Activated naive CD8-positive, alpha-beta T cell treated with anti-CD3 and anti-CD28 coated beads for 36 hours (primary cell): ENCODE measurements at places on chromosomes 1 and 21. TPM values are rescaled to one million over a fixed set of nuclear protein-coding genes. Genes with fewer than 3 reads are reported as not detected.

- H3K27ac ChIP-seq, result no peak overlapping the region
- no peak overlapping the region for H3K4me3 ChIP-seq
- peaks cover 15% of the 10 kb centered on the region for H3K27me3 ChIP-seq
- H3K4me1 ChIP-seq, result no peaks in the 10 kb centered on the region
- H3K36me3 ChIP-seq, result no peaks in the 10 kb centered on the region
- DNase-seq, result no peak
These were observed 23.2 kb downstream of the HAO2 start for GRCh38 chr1:119391749-119392148.

PRKCZ gene
- total RNA-seq, result 13.0 TPM

A3GALT2 gene
- not detected for total RNA-seq

DNA sequence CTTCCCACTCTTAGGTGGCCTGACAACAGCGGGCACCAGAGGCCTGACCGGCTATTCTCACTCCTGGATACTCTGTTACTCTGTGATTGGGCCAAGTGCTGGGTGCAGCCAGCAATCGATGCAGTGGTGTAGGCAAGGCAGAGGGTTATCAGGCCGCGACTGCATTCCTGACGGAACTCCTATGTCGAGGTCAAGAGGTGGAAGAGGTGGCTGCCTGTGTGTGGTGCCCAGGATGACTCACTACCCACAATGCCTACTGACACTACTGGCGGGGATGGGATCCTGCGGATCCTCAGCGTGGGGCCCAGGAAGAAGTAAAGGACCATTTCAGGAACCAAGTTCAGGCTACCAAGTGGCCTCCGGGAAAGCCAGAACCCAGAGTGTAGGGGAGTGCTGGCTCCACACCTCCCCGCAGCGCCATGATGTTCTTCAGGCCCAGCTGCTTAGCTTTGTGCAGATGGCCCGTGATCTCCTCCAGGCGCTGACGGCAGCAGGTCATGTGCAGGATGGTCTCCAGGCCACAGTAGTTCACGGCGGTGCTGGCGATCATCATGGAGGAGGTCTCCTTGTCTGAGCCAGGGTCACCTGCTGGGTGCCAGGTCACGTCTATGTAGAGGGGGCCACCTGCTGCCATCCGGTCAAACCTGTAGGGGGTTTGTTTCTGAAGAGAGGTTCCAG lies 4.9 kb downstream of the MTHFR start:
- DNase-seq, result no peak
- no peak overlapping the region for H3K4me3 ChIP-seq
- H3K27me3 ChIP-seq, result no peaks in the 10 kb centered on the region
- no peak overlapping the region for H3K27ac ChIP-seq
- H3K4me1 ChIP-seq, result peaks cover 30% of the 10 kb centered on the region
- no peaks in the 10 kb centered on the region for H3K36me3 ChIP-seq

- H3K4me3 ChIP-seq, result no peak overlapping the region
- H3K4me1 ChIP-seq, result peaks cover 37% of the 10 kb centered on the region
- H3K27ac ChIP-seq, result no peak overlapping the region
- no peaks in the 10 kb centered on the region for H3K27me3 ChIP-seq
- H3K36me3 ChIP-seq, result peaks cover 30% of the 10 kb centered on the region
These were observed 14.8 kb downstream of the NUCKS1 start for GRCh38 chr1:205735218-205735617.

FUBP1 gene
- 255 TPM for total RNA-seq

HLX gene
- total RNA-seq, result not detected

DNA sequence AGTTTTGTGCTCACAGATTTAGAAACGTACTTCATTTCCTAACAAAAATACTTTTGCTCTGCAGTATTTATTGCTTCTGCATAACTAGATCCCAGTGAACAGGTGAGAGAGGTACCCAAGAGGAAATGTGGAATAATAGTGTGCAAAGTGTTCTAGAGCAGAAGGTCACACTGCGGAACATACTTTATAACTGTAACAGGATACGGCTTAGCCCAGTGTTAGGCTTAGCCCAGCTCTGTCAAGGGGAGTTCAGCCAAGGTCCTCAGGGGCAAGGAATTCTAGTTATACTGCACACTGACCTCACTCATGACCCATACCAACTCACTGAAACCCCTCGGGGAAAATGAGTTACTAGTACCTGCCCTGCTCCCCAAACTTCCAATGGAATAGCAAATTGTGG lies 55.3 kb downstream of the PTPN14 start:
- H3K27me3 ChIP-seq, result peaks cover 12% of the 10 kb centered on the region
- no peak overlapping the region for H3K4me3 ChIP-seq
